ENCODE measurements at places on chromosomes 2 and 18. TPM values are rescaled to one million over a fixed set of nuclear protein-coding genes. Genes with fewer than 3 reads are reported as not detected.

DNA sequence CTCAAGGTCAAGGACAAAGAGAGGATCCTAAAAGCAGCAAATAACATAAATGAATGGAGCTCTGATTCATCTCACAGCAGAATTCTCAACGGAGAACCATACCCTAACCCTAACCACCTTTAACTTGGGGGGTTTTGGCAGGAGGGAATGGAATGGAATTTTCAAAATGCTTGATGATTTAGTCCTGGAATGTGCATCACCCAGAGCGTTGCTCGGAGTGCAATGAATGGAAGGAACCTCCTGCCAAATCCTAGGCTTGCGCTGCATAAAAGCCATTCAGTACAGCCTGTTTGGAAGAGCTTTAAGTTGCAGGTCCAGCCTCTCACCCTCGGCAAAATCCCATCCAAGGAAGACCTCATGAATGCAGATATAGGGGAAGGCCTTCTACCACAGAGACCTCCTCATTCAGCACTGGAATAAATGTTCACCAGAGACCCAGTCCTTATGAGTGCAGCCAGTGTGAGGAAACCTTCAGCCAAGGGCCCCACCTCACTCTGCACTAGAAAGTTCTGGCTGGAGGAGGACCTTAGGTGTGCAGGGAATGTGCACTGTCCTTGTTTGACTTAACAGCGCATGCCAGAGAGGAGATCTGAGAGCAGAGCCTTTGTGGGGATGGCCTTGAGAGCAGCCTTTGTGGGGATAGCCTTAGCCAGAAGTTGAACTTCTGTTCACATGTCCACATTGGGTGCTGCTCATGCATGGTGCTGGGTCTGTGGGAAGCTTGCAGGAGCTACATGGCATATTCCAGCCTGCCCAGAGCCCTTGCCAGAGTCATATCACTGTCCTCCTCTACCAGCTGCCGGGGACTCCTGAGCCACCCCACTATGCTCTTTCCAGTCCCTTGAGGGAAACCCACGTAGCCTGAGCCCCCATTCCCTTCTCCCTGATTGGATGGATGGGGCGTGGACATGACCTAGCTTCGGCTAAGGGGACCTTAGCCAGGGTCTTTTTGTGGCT, 30.5 kb downstream of the ASB1 start:
- no peaks in the 10 kb centered on the region for H3K36me3 ChIP-seq
- DNase-seq, result no peak

- no peaks in the 10 kb centered on the region for H3K36me3 ChIP-seq
- no peaks in the 10 kb centered on the region for H3K27me3 ChIP-seq
- no peak overlapping the region for H3K27ac ChIP-seq
- no peak overlapping the region for H3K4me3 ChIP-seq
- no peak for DNase-seq
- no peaks in the 10 kb centered on the region for H3K4me1 ChIP-seq
Observed at GRCh38 chr2:160650196-160651118, 156.8 kb upstream of the RBMS1 start.

GRCh38 chr2:1686784-1687105, 57.6 kb downstream of the PXDN start:
- no peaks in the 10 kb centered on the region for H3K4me1 ChIP-seq
- peaks cover 6% of the 10 kb centered on the region for H3K36me3 ChIP-seq
- DNase-seq, result peak; percentile 91

DNA sequence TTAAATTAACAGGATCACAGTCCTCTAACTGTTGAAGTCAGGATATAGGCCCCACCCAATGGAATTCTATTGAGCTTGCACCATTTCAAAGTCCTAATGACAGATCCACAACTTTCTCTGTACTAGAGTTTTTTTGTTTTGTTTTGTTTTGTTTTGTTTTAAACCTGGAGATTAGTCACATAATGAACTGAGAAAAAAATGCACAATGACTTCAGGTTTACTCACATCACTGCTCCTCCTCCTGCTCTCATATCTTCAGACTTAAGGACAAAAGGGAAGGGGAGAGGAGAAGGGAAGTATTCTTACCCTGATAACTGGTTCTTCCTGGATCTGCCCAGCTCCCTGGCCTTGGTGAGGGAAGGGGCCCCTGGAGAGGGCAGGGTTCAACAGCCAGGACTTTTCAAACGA, 208.2 kb upstream of the EPHA4 start:
- no peaks in the 10 kb centered on the region for H3K36me3 ChIP-seq
- H3K27ac ChIP-seq, result peak overlapping the region; percentile 75
- no peak for DNase-seq
- no peak overlapping the region for H3K4me3 ChIP-seq
- peaks cover 40% of the 10 kb centered on the region for H3K4me1 ChIP-seq

DNA sequence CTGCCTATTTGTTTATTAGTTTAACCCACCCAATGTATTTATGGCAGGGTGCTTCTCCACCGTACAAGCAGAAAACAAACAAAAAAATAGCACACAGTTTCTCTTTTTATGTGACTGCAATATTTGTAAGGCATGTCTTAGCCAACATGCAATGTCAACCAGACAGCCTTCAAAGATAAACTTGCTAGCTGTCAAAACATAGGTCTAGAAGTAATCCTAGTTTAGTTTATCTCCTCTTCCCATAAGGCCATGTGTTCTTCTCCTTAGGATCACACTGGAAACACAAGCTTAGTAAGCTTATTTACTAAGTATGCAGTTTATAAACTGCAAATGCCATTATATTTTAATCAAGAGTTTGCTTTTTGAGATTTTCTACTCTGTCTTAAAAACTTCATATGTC, 75.6 kb downstream of the LDAH start:
- no peak overlapping the region for H3K4me3 ChIP-seq
- H3K27ac ChIP-seq, result no peak overlapping the region
- H3K27me3 ChIP-seq, result no peaks in the 10 kb centered on the region
- no peaks in the 10 kb centered on the region for H3K4me1 ChIP-seq

GRCh38 chr2:10033251-10034006, 9.9 kb upstream of the KLF11 start:
- H3K27me3 ChIP-seq, result no peaks in the 10 kb centered on the region
- peaks cover 30% of the 10 kb centered on the region for H3K4me1 ChIP-seq
- H3K27ac ChIP-seq, result no peak overlapping the region

DNA sequence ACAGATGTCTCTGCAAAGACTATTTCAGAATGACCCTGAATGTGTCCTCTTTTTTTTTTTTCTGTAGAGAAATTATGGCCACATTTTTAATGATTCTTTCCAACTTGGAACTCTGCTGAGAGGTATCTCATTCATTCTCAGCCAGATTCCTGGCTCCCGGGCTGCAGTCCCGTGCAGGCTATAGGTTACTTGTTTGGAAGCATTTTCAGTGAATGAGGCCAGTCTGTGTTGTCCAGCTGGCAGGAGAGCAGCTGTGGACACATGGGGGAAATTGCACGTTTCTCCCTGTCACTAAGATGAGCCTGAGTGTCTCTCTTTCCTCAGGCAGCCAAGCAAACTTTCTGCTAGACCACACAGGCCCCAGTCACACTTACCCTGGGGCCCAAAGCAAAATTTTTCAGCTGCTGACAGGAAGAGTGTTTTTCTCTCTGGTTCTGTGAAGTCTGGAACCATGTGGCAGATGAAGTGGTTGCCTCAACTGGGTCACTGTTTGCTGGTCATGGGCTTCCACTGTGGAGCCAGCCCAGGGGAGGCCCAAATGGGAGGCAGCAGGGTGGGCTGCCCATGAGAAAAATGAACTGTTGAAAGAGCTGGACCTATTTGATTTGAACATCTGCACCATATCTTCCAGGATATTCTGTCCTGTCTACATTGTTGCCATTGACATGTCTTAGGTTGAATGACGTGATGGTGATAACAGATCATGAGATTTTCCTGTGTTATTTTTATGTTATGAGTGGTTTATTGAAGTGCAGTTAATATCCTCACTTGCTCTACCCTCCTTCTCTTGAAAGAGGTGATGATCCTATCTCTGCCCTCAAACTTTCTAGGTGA, 431.2 kb downstream of the LPIN1 start:
- no peak overlapping the region for H3K4me3 ChIP-seq
- peak; percentile 87 for DNase-seq
- peak overlapping the region; percentile 9 for H3K27ac ChIP-seq
- no peaks in the 10 kb centered on the region for H3K27me3 ChIP-seq
- H3K36me3 ChIP-seq, result no peaks in the 10 kb centered on the region
- peaks cover 16% of the 10 kb centered on the region for H3K4me1 ChIP-seq

- no peaks in the 10 kb centered on the region for H3K36me3 ChIP-seq
- no peak overlapping the region for H3K4me3 ChIP-seq
- H3K27me3 ChIP-seq, result no peaks in the 10 kb centered on the region
- no peak for DNase-seq
- no peak overlapping the region for H3K27ac ChIP-seq
Observed at GRCh38 chr2:236977063-236977851, 108.4 kb upstream of the COPS8 start.

DNA sequence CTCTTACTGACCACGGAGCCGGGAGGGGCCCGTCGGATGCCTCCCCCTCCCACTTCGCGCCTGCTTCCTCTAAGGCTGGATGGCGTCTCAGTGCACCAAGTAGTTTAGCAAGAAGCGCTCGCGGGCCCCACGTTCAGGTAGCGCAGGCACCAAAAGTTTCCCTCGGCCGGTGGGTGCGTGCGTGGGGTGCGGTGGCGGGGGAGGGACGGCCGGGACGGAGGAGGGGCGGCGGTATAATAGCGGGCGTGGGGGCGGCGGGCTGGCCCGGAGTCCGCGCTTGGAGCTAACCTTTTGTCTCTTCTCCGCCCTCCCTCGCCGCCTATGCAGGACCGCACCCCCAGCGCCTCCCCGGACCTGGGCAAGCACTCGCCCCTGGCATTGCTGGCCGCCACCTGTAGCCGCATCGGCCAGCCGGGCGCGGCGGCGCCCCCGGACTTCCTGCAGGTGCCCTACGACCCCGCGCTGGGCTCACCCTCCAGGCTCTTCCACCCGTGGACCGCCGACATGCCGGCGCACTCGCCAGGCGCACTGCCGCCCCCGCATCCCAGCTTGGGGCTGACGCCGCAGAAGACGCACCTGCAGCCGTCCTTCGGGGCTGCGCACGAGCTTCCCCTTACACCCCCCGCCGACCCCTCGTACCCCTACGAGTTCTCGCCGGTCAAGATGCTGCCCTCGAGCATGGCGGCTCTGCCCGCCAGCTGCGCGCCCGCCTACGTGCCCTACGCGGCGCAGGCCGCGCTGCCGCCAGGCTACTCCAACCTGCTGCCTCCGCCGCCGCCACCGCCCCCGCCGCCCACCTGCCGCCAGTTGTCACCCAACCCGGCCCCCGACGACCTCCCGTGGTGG, 1.0 kb downstream of the SP5 start:
- peak overlapping the region; percentile 57 for H3K4me3 ChIP-seq
- peak; percentile 69 for DNase-seq
- no peaks in the 10 kb centered on the region for H3K36me3 ChIP-seq

GRCh38 chr2:215479121-215479520, 43.3 kb upstream of the FN1 start:
- H3K4me3 ChIP-seq, result no peak overlapping the region
- H3K27ac ChIP-seq, result no peak overlapping the region
- DNase-seq, result no peak

- H3K4me1 ChIP-seq, result no peaks in the 10 kb centered on the region
- H3K36me3 ChIP-seq, result no peaks in the 10 kb centered on the region
- no peak for DNase-seq
Observed at GRCh38 chr18:41864216-41864615, 90.8 kb upstream of the PIK3C3 start.

DNA sequence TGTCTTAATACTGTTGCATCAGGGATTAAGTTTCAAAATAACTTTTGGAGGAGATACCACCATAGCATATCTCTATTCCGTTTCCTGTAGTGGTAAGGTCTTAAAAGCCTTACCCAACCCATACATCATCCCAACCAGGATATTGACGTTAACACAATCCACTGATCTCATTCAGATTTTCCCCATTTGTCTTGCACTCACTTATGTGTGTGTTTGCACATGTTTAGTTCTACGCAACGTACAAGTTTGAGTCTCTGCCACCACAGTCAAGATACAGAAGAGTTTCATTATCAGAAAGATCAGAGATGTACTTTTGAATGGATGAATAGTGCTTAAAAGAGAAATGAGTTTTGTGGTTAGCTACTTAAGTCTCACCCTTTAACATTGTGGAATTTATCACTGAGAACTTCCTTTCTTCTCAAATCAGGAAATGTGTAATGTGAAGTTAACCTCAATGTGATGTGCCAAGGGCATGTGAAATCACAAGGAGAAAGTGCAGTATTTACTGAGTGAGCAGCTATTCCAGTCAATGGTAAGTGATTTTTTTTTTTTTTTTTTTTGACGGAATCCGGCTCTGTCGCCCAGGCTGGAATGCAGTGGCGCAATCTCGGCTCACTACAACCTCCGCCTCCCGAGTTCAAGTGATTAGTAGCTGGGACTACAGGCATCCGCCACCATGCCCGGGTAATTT, 69.2 kb upstream of the EPHA4 start:
- H3K4me1 ChIP-seq, result no peaks in the 10 kb centered on the region
- no peaks in the 10 kb centered on the region for H3K36me3 ChIP-seq
- DNase-seq, result no peak

DNA sequence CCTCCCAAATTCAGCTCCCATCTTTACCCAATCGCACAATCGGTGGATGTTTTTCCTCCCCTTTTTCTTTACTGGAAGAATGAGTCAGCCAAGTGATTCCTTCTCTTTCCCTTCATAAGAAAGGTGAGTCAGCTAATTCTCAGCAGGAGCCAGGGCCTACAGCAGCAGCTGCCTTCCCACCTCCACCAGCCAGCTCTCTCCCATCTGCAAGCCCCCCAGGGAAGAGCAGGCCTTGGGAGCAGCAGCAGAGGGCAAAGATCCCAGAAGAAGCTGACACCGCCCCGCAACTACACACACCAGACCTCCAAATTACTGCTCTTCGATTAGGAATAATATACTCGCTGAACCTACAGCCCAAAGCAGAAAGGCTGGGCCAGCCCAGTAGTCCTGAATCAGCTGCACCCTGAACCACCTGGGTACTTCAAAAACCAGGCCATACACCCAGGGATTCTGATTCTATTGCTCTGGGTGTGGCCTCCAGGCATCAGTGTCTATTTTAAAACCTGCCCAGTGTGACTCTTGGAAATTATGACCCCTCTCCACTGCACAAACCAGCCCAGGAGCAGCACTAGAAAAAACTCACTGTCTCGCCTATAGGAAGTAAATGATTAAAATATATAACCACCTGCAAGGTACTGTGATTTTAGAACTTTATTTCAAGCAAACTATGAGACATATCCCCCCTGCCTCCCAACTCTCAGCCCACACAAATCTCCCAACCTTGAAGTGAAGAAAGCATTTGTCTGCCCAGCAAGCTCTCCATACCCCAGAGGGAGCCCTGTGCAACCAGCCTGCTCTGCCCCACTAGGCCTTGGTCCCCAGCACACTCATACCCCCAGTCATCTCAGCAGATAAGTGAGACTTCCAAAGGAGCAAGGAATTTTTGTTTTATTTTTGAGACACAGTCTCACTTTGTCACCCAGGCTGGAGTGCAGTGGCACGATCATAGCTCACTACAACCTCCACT, 7.3 kb downstream of the SFXN5 start:
- H3K4me3 ChIP-seq, result no peak overlapping the region
- H3K36me3 ChIP-seq, result no peaks in the 10 kb centered on the region
- no peak for DNase-seq
- no peaks in the 10 kb centered on the region for H3K27me3 ChIP-seq
- H3K4me1 ChIP-seq, result peaks cover 6% of the 10 kb centered on the region
- no peak overlapping the region for H3K27ac ChIP-seq

The USP37 gene
- 6.6 TPM for total RNA-seq
